Peyer's patch (tissue), 4 donors: ENCODE measurements at places on chromosomes 6 and 20. TPM values are rescaled to one million over a fixed set of nuclear protein-coding genes. Genes with fewer than 3 reads are reported as not detected.

- H3K27me3 ChIP-seq = no peaks in the 10 kb centered on the region
- H3K4me1 ChIP-seq = no peaks in the 10 kb centered on the region
- H3K36me3 ChIP-seq = no peaks in the 10 kb centered on the region
- H3K27ac ChIP-seq = no peak overlapping the region
- DNase-seq = no peak
These were observed 194.2 kb downstream of the PRL start for GRCh38 chr6:22102671-22103070.

CLIC5 gene
- total RNA-seq = 114 TPM

DNA sequence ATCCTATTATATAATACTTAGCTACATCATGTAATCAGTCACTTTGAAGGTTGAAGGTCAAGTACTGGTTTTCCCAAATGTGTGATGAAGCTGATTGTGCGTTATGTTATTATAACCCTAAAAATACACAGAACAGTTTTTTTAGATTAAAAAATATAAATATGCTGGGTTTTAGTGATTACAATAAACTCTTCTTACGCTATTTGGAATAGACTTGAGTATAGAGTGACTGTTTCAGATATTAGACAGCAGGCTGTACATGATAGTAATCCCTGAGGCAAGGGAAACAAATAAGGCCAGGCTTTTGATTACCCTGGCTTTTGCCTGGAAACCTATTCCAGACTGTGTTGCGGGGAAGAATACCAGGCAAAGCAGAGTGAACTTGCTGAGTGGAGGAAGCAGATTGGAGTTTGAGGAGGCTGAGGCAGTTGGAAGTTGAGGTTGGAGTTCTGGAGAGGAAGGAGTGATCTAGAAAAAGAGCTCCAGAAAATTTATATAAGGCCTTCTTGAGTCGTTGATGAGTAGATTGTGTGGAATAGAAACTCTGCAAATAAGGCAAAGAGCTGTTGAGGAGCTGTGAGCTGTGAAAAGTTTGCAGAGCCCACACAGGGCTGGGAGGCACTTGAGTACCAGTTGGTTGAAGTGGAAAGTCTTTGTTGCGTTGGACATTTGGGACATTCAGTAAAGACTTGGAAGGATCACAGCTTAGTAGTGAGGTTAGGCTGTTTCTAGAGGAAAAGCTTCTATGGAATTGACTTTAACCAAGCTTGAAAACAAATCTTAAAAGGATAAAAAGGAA is 26.4 kb downstream of the MAP3K4 start:
- DNase-seq = no peak
- H3K4me3 ChIP-seq = no peak overlapping the region
- no peaks in the 10 kb centered on the region for H3K36me3 ChIP-seq
- no peaks in the 10 kb centered on the region for H3K4me1 ChIP-seq

KCNK16 gene
- total RNA-seq = not detected

DNA sequence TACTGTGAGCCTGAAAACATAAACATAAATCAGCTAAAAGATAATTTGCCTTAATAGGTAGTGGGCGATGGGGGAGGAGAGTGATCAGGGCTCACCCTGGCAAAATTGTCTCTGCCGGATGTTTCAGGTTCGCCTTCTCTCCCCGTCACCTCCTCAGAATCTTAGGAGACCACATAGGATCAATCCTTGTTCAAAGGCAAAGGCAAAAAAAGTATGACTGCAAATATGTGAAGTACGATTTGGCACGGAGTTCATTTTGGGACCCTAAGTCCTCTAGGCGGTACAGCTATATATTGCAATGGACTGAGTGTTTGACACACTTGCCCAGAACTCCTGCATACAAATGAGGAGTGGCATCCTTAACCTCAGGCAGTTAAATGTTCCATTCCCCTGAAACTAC is 649.2 kb upstream of the FLRT3 start:
- H3K4me3 ChIP-seq = no peak overlapping the region
- peak overlapping the region; percentile 61 for H3K27ac ChIP-seq
- H3K27me3 ChIP-seq = no peaks in the 10 kb centered on the region

DNA sequence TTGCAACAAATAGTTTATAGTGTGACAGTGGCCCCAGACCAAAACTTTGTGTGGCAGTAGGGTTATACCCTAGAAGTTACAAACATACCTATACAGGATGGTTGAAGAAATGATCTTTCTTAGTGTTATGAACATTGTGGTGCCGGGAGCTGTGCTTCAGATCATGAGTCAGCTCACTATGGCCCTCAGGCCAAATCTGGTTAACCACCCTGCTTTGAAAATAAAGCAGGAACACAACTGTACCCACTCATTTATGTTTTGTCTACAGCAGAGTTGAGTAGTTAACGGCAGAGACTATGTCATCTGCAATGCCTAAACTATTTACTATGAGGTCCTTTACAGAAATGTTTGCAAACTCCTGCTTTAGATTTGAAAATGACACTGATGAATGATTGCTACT is 24.3 kb downstream of the AKAP7 start:
- no peak for DNase-seq
- H3K4me1 ChIP-seq = no peaks in the 10 kb centered on the region
- no peaks in the 10 kb centered on the region for H3K27me3 ChIP-seq

BHLHE23 gene
- total RNA-seq = not detected
